ENCODE measurements at places on chromosomes 5 and 9.
A peak's percentile ranks its signal among the peaks of the same experiment; 100 is the strongest.

GRCh38 chr5:116572350-116573278 is 2.0 kb downstream of the SEMA6A start:
- DNase-seq = no peak

DNA sequence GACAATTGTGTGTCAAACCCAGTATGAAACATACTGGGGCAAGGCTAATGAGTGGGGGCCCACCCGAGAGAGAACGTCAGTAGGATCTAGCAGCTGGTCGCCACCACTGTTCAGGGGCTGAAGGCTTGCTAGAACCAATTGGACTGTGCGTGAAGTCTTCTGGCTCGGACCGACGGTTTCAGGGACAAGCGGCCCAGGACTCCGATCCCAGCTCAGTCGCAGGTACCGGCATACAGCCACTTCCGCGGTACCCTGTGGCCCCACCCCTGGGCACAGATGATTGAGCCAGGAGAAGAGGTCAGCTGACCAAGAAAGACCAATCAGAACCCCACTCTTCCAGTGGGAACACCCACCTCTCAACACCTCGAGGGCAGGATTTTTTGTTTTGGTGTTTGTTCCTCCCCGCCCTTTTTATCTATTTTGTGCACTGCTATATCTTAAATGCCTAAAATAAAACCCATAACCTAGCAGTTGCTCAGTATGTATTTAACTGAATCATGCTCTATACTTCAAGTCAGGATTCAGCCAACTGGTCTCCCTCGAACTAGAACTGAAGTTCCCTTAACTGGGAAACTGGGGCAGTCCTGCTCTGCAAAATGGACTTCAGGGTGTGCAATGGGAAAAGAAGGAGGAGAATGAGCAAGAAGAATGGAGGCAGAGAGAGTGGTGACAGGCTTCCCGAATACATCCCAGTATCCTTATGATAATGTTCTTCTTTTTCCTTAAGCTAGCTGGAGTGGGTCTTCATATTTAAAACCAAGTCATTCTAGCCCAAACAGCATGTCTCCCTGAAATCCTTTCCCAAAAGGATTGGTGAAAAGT is 21.1 kb upstream of the CPEB4 start:
- no peak for DNase-seq

DNA sequence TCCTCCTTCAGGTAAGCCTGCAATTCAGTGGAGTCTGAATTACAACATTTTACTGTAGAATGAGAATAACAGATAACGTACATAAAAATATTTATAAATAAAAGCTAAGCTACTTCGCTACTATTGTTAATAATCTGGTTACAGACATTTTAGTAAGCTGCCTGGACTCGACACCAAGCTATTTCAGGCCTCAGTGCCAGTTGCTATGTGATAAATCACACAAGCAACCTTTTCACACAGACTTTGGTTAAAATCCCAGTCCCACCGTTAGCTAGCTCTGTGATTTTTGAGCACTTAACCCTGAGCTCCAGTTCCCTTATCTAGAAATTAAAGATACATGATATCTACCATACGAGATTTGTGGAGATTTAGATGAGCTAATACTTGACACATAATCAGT is 99.9 kb downstream of the RFK start:
- DNase-seq = no peak

GRCh38 chr5:432928-433791 is 9.8 kb upstream of the EXOC3 start:
- DNase-seq = no peak

GRCh38 chr5:89313804-89314588 is 431.0 kb upstream of the MEF2C start:
- DNase-seq = peak; percentile 11

- DNase-seq = no peak
Observed at GRCh38 chr5:172548981-172549687, 91.9 kb upstream of the NEURL1B start.

GRCh38 chr9:112502175-112502946 is 15.7 kb downstream of the KIAA1958 start:
- DNase-seq = no peak

- peak; percentile 21 for DNase-seq
Observed at GRCh38 chr5:66307647-66308241, 163.6 kb downstream of the SREK1 start.

DNA sequence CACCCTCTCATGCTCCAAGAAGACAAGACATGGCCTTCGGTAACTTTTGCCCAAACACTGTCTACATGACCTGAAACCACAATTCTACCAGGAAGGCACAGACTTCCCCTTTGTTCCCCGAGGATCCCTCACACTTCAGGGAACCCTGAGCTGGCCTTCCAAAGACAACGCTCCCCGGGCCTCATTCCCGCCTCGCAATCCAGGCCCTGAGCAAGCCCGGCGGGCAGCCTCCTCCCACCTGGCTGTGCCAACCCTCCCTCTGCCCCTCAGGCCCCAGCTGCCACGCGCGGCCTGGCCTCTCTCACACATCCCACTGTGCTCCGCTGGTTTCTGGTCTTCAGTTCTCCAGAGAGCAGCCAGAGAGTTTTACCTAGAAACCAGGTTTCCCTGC is 7.3 kb downstream of the QSOX2 start:
- no peak for DNase-seq

DNA sequence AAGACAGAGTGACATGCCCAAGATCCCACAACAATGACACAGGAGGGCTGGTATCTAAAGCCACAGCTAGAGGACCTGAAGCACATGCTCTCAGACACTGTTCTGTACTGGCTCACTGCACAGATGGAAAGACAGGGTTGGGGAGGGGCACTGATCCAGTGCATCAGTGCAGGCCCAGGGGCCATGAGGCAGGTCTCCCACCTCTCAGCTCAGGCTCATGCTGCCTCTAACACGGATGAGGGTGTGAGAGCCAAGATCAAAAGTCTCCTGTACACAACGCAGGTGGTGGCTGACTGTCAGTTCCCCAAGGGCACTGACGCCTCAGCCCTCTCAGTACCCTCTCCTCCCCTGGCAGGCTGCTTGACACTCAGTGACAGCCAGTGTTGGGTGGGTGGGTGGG is 10.9 kb downstream of the RAPGEF1 start:
- DNase-seq = peak; percentile 64

DNA sequence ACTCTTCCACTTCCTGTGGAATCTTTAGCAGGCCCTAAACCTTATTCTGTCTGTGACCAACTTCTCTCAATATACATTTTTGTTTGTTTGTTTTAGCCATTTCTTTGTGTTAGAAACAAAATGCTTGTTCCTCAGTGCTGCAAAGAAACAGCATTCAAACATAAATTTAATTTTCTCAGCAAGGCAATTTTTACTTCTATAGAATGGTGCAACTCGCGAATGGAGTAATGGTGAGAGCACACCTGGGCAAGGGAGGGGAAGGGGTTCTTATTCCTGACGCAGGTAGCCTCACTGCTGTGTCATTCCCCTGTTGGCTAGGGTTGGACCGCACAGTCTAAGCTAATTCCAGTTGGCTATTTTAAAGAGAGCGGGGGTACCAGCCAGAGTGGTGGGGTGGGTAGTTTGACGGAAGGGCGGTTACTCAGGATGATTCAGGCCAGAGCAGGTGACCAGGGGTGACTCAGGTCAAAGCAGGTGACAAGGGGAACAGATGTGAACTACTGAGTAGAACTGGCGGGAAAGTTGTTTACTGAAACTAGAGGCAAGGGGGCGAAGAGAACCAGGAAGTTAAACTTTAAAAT is 21.4 kb downstream of the ZNF169 start:
- DNase-seq = no peak

DNA sequence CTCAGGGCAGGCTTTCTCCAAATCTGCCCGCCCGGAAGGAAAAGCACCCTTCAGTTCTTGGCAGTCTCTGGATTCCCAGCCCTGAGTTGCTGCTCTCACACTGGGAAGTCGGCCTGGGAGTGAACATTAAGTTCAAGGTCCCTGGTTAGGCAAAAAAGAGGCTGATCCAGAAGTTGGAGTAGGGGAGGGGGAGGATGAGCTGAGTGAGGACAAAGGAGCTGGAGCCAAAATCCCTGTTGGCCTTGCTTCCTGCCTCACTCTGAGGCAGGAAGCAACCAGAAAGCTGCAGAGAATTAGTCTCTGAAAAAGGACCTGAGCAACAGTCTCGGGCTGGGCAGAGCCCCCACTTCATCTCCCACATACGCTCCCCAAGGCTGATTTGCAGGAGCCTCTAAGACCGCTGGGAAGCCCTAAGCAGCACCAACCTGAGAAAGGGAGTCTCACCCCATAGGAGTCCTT is 15.0 kb upstream of the RPS14 start:
- no peak for DNase-seq

- DNase-seq = no peak
Observed at GRCh38 chr9:25935188-25935587, 256.9 kb upstream of the TUSC1 start.

DNA sequence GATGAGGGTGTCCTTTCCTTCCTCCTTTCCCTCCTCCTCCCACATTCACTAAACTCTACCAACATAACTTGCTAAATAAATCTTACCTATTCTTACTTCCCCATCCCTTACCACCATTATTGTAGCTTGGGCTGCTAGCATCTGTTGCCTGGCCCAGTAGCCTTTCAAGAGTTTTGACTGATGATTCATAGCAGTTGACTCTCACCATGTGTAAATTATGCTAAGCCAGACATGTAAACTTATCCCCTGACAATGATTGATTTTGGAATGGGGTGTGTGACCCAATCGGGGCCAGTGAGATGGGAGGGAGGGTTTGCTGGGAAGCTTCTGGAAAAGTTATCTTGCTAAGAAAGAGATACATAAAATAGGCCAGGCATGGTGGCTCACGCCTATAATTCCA is 161.8 kb upstream of the SPRY4 start:
- no peak for DNase-seq

DNA sequence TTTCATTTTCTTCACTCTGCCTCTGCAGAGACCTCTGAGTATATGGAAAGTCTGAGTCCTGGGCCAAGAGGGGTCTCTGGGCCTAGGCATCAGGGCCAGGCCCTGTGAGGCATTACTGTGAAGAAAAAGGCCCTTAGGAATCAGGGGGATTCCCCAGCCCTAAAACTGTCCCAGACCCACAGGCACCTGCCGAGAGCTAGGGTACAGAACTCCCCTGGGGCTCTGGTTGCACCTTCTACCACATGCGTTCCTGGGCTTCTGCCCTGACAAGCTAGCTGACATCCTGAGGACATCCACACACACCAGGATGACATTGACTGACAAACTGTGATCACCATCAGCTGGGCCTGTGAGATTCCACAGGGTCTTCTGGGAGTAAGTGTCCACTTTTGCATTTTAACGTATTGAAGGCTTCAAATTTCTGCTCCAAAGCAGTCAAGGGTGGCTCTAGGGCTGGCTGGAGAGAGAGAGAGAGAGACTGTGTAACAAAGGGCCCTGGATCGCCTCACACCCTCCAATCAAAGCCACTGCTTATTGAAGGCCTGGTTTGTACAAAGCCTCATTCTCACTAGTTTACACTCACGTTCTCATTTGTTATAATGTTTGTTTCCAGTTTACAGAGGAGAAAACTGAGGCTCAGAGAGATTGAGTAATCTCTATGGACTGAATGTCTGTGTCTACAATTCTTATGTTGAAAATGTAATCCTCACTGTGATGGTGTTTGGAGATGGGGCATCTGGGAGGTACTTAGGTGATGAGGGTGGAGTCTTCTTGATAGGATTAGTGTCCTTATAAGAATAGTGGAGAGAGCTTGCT is 45.1 kb downstream of the TGFBI start:
- no peak for DNase-seq

DNA sequence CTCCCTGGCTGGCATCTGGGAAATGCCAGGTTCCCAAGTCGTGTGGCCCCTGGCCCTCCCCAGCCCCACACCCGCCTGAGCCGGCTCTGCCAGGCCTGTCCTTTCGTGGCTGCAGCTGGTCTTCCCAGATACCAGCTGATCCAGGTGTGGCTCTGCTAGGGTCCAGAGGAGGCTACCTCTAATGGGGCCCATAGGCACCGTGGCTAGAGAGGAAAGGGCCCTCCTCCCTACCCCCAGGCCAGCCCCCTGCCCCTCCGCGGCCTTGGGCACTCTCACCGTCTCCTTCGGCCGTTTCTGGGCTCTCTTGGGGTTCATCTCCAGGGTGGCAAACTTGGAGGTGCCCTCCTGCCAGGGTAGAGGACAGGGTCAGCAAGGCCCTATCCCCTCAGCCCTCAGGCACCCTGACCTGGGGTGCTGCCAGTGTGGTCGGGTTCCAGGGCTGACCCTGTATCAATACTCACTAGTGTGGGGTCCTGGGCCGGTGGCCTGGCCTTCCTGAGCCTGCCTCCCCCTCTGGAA is 17.0 kb downstream of the RALGDS start:
- no peak for DNase-seq

DNA sequence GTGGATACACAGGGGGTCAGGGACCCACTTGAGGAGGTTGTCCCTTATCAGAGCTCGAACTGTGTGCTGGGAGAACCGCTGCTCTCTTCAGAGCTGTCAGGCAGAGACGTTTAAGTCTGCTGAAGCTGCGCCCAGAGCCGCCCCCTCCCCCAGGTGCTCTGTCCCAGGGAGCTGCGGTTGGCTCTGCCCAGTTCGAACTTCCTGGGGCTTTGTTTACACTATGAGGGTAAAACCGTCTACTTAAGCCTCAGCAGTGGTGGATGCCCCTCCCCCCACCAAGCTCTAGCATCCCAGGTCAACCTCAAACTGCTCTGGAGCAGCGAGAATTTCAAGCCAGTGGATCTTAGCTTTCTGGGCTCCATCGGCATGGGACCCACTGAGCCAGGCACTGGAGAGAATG is 15.9 kb downstream of the SRD5A1 start:
- DNase-seq = no peak

DNA sequence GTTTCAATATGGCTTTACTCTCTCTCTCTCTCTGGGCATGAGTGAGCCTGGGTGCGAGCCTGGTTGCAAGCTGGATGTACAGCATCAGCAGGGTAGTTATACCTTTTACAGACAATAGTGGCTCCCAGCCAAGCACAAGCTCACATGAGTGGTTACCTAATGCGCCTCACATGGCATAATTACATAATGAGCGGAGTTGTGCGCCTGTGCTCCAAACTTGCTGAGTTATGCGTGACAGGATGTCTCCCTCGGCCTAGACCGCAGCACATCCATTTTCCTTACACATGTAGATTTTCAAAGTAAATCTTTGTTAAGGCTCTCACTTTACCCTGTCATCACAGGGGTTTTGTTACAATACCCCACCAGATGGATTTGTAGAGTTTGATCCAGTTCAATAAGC is 233.5 kb upstream of the WWC1 start:
- no peak for DNase-seq

DNA sequence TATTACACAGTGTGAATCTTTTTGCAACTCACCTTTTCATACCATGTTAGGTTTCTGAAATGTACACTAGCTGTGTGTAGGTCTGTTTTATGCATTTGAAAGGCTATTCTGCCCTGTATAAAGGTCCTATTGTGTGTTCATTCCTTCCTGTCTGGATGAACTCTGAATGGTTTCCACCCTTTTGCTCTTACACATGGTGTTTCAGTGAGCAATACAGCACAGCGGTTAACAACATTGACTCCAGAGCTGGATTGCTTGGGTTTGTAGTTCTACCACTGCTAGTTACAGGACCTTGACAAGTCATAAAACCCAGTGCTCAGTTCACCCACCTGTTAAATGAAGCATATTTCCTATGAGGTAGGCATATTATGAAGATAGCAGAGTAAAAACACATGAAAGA is 331.6 kb downstream of the ADGRV1 start:
- DNase-seq = no peak

GRCh38 chr9:37187713-37188439 is 67.5 kb downstream of the ZCCHC7 start:
- no peak for DNase-seq

GRCh38 chr5:175489693-175490443 is 11.5 kb downstream of the SFXN1 start:
- no peak for DNase-seq
